ENCODE measurements at places on chromosomes 16 and 17.

- DNase-seq, result no peak
These were observed 331.3 kb upstream of the EEF2KMT start for GRCh38 chr16:5428932-5429331.

GRCh38 chr16:68265078-68265920 lies 973 bp downstream of the SLC7A6 start:
- no peak for DNase-seq

DNA sequence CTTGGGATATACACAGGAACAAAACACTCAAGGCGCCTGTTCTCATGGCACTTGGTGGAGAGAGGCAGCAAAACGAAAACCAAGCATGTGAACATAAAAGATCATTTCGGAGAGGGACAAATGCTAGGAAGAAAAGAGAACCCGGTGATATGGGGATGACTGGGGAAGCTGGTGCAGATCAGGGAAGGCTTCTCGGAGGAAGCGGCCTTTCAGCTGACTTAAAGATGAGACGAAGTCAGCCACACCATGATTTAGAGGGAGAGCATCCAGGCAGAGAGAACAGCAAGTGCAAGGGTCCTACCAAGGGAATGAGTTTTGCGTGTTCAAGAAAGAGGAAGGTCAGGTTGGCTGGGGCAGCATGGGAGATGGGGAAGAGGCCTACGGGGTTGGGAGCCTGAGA lies 250.9 kb downstream of the KATNIP start:
- no peak for DNase-seq

GRCh38 chr16:14028202-14028601 lies 42.9 kb upstream of the MRTFB start:
- no peak for DNase-seq

- no peak for DNase-seq
These were observed 199.3 kb upstream of the CHMP6 start for GRCh38 chr17:80792373-80792781.

GRCh38 chr17:31684901-31685300 lies 174.1 kb downstream of the COPRS start:
- no peak for DNase-seq

DNA sequence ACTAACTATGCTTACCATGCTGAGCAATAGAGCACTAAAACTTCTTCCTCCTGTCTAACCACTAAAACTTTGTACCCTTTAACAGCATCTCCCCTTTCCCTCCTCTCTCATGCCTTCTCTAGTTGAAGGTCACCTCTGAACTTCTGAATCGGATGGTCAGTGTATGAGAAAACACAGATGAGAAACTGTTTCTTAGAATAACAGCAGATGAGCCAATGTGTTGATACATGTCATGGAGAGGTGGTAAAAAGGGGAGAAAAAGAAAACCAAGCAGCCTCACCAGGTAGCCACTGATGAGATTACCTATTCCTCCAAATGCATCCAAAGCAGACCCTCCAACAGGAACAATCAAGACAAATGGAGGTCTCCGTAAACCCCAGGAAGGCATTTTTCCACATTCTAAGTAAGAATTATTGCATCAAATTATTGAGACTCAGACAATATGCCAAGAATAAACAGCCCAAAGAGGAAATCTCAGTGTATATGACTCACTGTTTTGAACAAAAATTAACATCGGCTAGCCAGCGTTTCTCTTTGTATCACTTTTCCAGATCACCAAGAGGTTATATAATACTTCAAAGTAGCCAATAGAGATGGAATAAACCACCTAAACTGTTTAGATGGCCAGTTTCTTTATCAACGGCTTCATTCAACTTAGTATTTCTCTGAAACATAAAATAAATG lies 793.3 kb upstream of the SOX9 start:
- no peak for DNase-seq

DNA sequence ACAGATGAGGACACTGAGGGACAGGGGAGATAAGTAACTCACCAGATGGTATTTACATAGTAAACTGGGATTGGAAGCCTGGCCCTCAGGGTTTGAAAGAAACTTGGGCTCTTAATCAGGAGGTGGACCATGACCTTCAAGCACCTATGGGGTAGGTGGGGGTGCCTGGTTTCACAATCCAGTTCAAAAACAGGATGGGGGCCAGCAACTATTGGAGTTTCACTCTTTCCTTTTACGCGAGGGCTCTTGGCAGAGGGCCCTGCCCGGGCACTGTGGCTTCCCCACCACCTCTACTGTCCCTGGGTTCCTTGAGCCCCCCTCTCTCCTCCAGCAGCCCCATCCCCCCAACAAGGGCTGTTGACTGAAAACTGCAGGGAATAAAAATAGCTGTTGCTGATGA lies 11.3 kb upstream of the PRR29 start:
- no peak for DNase-seq

DNA sequence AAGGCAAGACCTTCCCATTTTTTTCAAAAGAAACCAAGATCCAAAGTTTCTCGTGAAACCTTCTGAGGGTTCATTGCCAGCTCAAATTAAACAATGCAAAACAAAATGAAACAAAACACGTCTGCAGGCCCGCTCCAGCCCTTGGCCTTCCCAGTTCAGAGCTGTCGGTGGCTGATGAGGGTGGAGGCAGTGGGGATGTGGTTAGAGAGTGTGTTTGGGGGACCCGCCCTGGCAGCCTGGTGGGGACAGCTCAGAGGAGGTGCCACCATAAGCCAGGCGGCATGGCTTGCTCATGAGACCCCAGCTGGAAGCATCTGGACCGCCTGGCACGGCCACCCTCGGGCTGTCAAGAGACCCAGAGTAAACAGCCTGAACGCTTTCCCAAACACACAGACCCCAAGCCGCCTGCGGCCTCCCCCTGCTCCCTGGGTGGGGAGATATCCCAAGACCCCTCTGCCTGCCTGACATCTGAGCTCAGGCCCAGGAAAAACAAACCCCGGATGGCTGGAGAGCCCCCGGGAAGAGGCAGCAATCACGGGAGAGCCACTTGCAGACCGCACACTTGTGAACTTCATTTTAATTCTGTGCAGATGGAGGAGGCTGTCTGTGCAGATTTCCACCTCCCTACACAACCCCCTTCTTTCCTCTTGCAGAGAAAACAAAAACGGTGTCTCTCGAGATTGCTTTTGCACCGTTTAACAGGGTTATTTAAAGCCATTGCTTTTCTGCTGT lies 35.4 kb upstream of the LITAF start:
- DNase-seq, result no peak

GRCh38 chr17:7561028-7561575 lies 617 bp upstream of the SENP3 start:
- DNase-seq, result peak; percentile 86

DNA sequence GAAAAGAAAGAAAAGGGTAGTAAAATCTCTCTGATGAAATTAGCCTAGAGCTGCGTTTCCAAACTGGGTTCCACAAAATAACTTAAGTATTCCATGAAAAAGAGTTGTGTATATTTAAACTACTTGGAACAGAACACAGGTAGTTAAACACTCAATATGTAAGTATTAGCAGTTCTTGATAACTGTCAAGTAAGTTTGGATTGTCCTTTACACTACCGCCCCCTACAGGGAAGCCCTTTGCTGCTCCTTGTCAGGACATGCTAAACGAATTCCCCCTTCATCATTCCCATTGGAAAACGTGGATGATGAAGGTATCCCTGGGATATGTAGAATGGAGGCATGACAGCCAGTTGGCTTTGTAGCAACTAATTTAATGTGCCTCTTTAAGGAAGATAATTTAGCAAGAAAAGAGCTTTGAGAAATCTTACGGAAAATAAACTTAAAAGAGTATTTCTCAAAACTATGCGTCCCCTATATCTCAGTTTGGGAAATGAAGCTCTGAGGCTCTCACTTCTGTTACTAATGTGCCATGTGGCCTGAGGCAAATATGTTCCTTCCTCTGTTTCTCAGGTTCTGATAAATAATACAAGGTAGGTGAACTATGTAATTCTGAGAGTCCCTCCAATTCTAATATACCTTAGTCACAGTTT lies 18.8 kb downstream of the NCBP3 start:
- DNase-seq, result peak; percentile 69

Data from stimulated activated CD4-positive, alpha-beta T cell treated with anti-CD3 and anti-CD28 coated beads, Interleukin-2, amount 100 ng/mL, for 48 hours (primary cell).